ENCODE measurements at places on chromosomes 2 and 18.

GRCh38 chr2:13560322-13560721 lies 843.6 kb downstream of the TRIB2 start:
- DNase-seq, result no peak

GRCh38 chr2:168748461-168748860 lies 54.0 kb upstream of the NOSTRIN start:
- no peak for DNase-seq

DNA sequence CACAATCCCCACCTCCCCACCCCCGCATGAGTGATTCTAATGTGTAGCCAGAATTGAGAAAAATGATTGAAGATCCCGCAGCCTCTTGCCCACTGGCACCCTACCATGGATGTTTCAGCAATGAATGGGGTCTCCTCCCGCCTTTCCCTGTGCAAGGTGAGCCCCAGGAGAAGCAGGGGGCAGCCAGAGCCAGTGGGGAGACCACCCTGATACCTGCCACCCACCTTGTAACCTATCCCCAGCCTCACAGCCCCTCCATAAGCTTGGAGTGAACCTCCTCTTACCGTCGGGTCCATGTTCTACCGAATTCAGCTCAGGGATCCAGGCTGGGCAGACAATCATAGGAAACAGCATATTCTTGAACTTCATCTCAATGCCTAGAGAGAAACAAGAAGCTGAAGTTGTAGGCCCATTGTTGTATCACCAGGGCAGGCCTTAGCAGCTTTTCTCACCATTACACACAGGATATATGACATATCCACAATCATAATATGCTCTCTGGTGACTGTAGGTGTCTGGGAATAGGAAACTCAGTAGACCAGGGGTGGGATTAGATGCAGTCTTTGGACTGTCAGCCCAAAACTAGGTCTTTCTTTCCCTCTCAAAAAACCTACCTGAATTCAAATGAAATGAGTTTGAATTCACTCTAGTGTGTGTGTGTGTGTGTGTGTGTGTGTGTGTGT lies 30.9 kb downstream of the XDH start:
- DNase-seq, result no peak

- DNase-seq, result peak; percentile 94
These were observed 279.5 kb downstream of the RND3 start for GRCh38 chr2:150207979-150208378.

- no peak for DNase-seq
These were observed 59.4 kb upstream of the MGAT5 start for GRCh38 chr2:134194519-134194918.

DNA sequence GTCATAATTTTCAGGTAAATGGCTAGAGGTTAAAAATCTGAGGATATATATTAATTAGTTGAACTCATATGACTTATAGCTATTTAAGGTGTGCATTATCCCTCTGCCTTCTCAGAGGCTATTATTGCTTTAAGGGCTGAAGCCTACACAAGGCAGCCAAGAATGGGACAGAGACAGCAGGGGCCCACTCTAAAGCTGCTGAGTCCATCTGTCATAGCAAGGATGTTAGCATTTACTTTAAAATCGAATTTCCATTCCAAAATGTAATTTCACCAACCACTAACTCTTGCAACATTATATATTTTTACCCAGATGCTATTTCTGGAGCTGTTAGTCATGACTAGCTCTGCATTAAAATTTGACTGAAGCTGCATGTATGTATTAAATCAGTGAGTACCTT lies 236.3 kb upstream of the FSIP2 start:
- peak; percentile 72 for DNase-seq

DNA sequence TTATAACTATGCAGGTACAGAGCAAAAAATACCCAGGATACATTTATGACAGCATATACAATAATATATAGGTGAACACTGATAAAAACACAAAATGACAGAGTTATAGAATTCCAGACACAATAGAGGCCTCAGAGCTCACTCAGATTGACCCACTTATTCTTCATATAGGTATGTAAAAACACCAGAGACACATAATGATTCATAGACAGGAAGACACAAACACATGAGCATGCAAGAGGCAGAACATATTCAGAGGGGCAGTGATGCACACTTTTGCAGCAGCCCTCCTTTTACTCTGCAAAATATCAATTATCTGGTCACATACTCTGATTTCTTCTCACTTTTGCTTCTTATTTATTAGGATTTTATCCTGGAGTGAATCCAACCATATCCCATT lies 633.3 kb upstream of the ACVR2A start:
- DNase-seq, result no peak

DNA sequence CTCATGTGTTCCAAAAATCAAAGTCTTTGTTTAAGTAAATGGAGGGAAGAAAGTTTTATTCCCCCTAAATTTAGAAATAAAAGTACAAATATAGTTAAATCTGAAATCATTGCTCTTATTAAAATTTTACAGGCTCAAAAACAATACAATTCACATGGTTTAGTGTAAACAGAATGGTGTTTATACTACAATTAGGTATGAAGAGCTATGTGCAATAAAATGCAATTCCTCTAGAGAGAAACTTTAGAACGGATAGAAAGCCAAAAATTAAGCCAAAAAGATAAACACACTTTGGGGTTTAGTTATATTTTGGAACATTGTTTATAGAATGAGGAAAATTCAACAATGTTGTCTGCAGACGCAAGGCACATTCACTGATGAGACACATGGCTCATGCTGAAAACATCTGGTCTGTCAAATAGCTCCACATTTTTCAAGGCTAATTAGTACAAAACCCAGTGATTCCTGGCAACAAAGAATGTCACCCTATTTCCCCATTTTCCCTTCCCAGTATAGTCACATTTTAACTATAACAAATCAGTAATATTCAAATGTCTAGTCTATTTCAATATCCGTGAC lies 103.3 kb downstream of the EXOC6B start:
- no peak for DNase-seq

- DNase-seq, result no peak
These were observed 188.8 kb downstream of the ZEB2 start for GRCh38 chr2:144330951-144331673.

- no peak for DNase-seq
These were observed 36.0 kb upstream of the DYNC2LI1 start for GRCh38 chr2:43737855-43738254.

DNA sequence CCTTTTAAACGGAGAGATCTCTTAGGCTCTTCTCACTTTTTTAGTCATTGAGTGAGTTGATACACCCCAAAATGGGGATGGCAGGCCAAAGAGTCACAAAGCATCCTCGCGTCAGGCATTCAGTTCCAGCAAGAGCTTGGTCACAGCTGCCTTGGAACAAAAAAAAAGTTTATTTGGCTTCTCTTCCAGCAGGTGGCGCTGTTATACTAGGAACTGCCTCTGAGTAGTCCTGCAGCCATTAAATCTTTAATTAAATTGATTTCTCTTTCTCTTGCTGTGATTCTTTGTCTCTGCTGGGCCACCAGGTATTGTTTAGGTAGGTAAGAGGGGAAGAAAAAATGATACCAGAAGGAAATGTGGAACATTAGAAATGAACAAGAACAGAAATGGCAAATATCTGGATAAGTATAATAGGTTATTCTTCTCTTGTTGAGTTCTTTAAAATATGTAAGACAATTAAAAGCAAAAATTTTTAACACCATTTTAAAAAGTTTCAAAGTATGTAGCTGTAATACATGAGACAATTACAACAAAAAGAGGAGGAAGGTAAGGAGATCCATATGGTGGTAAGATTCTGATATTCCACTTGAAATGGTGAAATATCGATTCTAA lies 175.1 kb downstream of the GALNT1 start:
- DNase-seq, result peak; percentile 57

DNA sequence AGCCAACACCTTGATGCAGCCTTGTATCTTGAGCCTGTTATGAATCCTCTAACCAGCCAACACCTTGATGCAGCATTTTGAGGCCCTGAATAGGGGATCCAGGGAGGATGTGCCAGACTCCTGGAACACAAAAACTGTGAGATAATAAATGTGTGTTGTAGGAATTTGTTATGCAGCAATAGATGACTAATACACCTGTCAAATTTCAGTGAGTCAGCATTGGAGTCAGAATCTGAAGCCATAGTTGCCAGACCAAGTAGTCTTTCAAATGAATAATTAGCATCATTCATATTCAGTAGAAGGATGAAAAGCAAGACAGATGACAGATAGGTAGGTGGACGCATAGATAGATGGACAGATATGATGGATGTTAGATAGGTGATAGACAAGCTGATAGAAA lies 942.5 kb upstream of the SLC39A10 start:
- no peak for DNase-seq

DNA sequence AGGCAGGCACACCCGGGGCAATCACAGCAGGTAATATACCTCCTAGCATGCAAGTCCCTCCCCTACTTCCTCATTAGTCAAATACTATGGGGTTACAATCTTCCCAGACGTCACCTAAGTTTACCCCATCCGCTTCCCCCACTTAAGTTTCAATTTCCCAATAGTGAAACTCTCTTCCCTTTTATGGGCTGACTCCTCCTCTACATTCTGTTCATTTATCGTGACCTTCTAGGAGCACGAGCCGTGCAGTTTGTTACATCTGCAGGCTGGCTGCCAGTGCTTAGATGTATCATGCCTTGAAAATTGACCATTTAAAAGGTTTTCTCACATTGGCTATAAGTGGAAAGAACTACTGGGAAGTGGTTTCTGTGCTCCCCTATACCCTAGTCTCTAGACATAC lies 1357.8 kb upstream of the CRIM1 start:
- DNase-seq, result no peak

DNA sequence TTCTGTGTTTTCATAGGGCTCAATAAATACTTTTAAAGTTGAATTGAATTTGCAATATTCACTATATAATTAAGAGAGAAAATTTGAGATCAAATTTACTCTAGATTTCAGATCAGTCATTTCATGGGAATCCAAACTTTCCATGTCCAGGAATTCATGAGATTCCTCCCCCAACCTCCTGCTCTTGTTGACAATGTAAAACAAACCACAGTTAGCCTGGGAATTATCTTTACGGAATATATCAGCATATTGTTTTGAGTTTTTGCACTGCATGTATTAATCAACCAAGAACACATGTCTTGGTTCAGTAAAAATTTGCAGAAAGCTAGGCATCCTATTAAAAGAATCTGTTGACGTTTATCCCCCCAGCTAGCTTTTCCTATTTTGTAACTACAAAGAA lies 42.3 kb downstream of the CYP1B1 start:
- DNase-seq, result no peak

- peak; percentile 71 for DNase-seq
These were observed 649.5 kb upstream of the ZNF804A start for GRCh38 chr2:183948861-183949260.

GRCh38 chr2:230871361-230872150 lies 6.8 kb downstream of the ITM2C start:
- no peak for DNase-seq

GRCh38 chr2:19141234-19142004 lies 217.0 kb downstream of the OSR1 start:
- DNase-seq, result no peak

- DNase-seq, result no peak
These were observed 170.5 kb downstream of the CDH20 start for GRCh38 chr18:61503688-61504087.

GRCh38 chr18:24736662-24737330 lies 276.4 kb downstream of the HRH4 start:
- DNase-seq, result peak; percentile 94

DNA sequence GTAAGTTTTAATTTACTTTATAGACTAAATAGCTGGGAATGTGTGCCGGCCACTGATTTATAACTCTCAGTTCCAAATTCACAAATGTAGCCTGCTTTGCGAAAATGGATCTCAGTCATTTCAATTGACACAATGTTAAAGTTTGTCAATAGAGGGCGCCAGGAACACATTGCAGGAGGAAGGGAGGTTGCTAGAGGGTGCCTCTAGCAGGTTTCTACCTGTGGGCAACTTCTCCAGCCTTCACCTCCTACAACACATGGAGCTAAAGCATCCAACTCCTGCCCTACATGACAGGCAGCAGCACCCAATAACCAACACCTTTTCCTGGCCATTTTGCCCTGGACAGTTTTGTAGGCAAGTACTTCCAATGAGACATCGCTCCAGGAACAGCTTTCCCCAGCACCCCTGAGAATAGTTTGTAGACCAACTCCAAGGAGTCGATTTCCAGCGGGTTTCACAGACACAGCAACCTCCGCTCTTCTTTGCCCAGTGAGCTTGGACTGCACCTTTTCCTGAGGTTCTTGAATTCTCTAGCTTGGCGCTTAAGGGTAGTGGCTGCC lies 784.8 kb upstream of the CDH2 start:
- DNase-seq, result no peak

DNA sequence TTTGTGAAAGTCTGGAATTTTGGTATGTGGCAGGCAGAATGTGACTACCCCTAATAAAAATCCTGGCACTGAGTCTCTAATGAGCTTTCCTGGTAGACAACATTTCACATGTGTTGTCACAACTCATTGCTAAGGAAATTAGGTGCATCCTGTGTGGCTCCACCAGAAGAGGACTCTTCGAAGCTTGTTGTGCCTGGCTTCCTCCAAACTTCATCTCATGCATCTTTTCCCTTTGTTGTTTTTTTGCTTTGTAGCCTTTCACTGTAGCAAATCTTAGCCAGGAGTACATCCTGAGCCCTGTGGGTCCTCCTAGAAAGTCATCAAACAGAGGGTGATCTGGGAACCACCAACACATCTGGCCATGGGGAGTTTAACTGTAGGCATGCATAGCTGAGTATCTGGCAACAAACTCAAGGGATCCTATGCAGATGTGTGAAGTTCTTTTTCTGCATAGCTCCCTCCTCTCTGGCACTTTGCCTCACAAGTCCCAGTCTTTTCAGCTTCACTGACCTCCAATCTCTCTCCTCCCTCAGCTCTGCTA lies 42.1 kb upstream of the SERTAD2 start:
- no peak for DNase-seq

All from NCI-H446 treated with DMSO at 0.1 percent for 48 hours (cell line).